ENCODE measurements at places on chromosomes 16 and 17. TPM values are rescaled to one million over a fixed set of nuclear protein-coding genes. Genes with fewer than 3 reads are reported as not detected.

Gene SULT1A2
- not detected for polyA plus RNA-seq

Gene TLCD3B
- polyA plus RNA-seq: not detected

Gene KCNH6
- not detected for polyA plus RNA-seq

Gene NXPH3
- polyA plus RNA-seq: not detected

Gene GAS2L2
- not detected for polyA plus RNA-seq

Gene HBZ
- polyA plus RNA-seq: not detected

Gene BAIAP2
- 1.7 TPM for polyA plus RNA-seq

Gene ADAM11
- 0.24 TPM for polyA plus RNA-seq

Gene SYNGR3
- polyA plus RNA-seq: 0.82 TPM

Gene ZSCAN10
- polyA plus RNA-seq: not detected

Gene P2RX1
- polyA plus RNA-seq: not detected

Gene MMP28
- 2.7 TPM for polyA plus RNA-seq

Gene FA2H
- polyA plus RNA-seq: not detected

Gene SCNN1B
- polyA plus RNA-seq: not detected

Gene ZPBP2
- not detected for polyA plus RNA-seq

Gene HSPB9
- polyA plus RNA-seq: not detected

Gene HAP1
- polyA plus RNA-seq: 0.62 TPM

Gene THUMPD1
- polyA plus RNA-seq: 75.1 TPM

Gene TMEM94
- 7.1 TPM for polyA plus RNA-seq

Gene CA7
- not detected for polyA plus RNA-seq

Gene PTGES3L
- not detected for polyA plus RNA-seq

Gene CD300A
- polyA plus RNA-seq: 1.3 TPM

Gene PLEKHH3
- polyA plus RNA-seq: 1.1 TPM

Gene C17orf58
- polyA plus RNA-seq: 1.9 TPM

Gene CLUH
- polyA plus RNA-seq: 4.5 TPM

Data from CD4-positive, CD25-positive, alpha-beta regulatory T cell (primary cell).